ENCODE measurements at places on chromosomes 11 and 22.

GRCh38 chr11:111148121-111148520, 97.4 kb upstream of the POU2AF2 start:
- DNase-seq = no peak

GRCh38 chr11:28105869-28106268, 2.1 kb downstream of the KIF18A start:
- DNase-seq = no peak

DNA sequence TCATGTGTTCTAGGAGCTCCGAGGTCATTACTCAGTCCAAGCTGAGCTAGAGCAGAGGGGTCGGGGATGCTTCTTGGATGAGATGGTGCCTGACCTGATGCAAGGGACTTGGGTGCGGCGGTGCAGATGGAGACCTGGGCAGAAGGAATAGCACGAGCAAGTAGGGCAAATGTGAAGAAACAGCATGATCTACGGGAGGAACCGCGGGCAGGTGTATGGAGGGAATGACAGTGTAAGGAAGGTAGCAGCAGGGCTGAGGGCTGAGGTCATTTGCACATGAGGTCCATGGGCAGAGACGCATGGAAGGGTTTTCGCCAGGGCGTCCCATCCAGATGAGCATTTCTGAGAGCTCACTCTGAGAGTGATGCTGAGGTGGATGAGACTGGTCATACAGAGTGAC, 14.9 kb downstream of the SLC37A2 start:
- DNase-seq = no peak

- no peak for DNase-seq
Measured at GRCh38 chr22:36238373-36239149, 766 bp downstream of the APOL2 start.

DNA sequence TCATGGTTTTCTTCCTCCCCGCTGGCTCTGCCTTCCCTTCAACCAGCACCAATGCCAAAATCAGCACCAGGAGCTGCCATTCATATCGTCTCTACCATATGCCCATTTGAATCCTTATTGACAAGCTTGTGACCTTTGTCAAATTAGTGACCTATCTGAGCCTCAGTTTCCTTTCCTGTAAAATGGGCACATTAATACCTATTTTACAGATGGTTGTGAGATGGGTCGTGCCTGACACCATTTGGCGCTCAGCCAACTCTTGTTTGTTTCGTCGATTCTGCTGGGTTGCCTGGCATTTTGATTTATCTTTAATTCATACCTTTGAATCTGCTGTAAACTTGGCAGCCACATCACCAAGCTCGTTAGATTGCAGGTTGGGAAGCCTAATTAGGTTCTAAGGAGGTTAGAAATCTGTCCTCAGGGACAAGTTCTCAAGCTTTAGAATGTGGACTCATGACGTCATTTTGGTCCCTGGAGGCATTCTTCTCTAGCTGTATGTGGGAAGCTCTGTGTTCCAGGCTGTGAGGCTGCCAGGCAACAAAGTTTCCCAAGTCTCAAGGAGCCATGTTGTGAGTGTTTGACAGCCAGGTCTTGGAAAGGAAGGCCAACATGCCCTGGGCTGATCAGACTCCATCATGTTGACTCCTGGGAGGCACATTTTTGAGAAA, 61.0 kb downstream of the RPS6KA4 start:
- DNase-seq = no peak

DNA sequence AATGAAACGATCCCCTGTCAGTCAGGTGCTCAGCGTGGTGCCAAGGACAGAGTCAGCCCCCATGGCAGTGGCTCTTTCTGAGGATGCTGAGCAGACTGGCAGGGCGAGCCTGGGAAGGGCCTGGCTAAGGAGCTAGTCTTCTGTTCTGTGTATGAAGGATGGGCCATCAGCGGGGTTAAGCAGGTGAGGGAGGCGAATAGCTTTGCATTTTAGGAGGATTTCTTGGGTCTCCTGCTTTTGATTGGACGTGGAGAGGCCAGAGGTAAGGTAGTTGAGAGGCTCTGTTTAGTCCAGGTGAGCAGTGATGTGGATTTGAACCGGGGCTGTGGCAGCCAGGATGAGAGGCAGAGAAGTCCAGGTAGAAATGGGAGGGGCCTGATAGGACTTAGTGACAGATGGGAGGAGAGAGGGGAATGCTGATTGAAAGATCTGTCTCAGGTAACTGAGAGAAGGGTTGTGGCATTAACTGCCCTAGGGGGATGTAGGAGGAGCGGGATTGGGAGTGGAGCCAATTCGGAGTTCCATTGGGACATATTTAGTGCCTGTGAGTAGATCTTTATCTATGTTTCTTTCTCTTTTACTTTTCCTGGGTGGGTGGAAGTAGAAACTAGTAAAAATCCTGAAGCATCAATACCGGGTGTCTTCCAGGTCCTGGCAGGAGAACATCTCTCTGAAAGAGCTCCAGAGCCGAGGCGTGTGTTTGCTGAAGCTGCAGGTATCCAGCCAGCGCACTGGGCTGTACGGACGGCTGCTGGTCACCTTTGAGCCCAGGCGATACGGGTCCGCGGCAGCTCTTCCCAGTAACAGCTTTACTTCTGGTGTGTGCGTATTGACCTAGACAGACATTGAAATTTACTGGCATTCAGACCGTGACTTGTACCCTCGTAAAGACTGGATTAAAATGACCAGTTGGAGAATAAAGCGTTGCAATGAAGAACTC, 2.0 kb downstream of the IGHMBP2 start:
- no peak for DNase-seq
